Stimulated activated naive CD8-positive, alpha-beta T cell treated with anti-CD3 and anti-CD28 coated beads, Interleukin-15, amount 100 ng/mL, for 72 hours (primary cell): ENCODE measurements at places on chromosomes 2 and 18.
A peak's percentile ranks its signal among the peaks of the same experiment; 100 is the strongest.

- DNase-seq: no peak
Observed at GRCh38 chr18:46619559-46619958, 37.5 kb downstream of the LOXHD1 start.

DNA sequence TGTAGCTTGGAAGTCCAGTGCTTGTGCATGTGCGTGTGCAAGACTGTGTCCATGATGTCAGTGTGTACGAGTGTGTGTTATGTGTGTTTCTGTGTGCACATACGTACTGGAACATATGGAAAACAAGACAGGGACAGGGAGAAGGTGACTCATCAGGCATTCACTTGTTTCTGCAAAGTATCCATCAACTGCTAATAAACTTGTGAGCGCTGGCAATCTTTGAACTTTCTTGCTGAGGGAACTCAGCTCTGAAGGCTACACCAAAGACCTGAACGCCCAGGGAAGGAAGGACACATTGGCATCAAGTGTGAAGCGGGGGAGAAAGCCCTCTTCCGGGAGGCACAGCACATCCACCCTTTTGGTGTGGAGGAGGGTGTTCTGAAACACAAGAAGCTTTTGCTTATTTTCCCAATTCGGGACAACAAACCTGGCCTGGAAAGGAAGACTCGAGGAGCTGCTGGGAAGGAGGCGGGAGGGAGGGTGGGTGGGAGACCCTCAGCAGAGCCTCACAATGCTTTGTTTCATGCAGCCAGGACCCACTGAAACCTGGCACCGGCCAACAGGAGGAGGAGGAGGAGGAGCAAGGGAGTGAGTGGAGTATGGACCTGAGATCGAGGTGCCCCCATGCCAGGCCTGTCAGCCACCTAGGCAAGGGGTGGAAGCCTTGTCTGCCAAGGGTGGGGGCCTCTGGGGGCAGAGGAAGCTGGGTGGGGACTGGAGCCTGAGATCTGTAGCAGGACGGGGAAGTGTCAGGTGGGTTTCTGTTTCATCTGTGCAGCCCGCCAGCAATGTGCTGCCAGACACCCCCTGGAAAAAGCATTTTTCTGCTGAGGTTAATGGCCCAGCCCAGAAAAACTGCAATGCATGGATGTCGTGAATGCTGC is 26.8 kb downstream of the SMAD7 start:
- DNase-seq: no peak

DNA sequence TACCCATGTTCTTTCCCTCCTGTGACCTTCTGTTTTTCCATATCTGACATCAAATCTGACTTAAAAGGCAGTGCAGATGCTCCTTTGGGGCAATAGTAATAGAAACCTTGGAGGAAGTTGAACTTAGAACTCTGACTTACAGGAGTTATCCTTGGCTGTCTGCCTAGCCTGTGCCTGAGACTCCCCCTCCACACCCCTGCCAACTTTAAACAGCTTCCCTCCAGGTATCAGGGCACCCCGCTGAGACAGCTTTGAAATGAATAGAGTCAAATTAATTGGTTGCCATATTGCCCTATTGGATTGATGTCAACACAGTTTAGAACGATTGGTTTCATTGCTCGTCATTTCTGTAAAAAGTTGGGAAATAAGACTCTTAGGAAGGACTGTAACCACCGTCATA is 322.0 kb downstream of the PRKCE start:
- DNase-seq: no peak

DNA sequence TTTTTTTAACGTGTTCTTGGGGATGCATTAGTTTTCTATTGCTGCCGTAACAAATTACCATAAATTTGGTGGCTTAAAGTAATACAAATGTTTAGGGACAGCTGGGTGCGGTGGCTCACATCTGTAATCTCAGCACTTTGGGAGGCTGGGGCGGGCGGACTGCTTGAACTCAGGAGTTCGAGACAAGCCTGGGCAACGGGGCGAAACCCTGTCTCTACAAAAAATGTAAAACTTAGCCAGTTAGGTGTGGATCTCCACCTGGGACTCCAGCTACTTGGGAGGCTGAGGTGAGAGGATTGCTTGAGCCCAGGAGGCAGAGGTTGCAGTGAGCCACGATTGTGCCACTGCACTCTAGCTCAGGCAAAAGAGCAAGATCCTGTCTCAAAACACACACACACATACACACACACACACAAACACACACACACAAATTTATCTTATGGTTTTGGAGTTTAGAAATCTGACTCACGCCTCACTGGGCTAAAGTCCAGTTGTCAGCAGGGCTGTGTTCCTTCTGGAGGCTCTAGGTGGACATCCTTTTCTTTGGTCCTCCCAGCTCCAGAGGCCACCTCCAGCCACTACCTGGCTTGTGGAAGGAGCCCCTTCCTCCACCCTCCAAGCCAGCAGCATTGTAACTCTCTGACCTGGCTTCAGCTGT is 76.1 kb downstream of the SEPTIN10 start:
- no peak for DNase-seq

DNA sequence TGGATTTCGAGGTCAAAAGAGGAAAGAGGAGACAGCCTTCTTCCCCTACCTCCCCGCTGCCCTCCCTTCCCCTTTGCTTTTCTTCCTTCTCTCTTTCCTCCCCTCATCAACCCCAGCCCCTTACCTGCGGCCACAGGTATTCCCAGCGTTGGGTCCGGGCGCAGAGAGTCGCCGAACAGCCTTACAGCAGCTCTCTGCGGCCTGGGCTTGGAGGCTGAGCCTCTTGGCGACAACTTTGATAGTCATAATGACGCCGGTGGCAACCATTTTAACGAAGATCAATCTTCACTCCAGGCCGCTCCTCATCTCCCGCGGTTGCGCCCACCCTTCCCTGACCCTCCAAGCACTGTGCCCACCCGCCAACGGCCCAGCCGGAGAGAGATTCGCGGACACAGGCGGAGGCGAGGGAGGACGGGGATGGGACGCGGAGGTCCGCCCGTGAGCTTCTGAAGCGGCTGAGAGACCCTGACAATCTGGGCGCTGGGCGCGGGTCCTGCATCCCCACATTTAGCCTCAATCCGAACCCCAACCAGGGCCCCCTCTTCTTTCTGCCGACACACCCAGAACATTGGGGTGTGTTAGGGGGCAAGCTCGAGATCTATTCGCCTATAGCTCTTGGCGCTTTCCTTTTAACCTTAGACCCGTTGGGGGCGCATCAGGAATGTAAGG is 1.5 kb upstream of the EVX2 start:
- DNase-seq: no peak

GRCh38 chr2:207230261-207231105 is 64.7 kb upstream of the KLF7 start:
- DNase-seq: no peak

DNA sequence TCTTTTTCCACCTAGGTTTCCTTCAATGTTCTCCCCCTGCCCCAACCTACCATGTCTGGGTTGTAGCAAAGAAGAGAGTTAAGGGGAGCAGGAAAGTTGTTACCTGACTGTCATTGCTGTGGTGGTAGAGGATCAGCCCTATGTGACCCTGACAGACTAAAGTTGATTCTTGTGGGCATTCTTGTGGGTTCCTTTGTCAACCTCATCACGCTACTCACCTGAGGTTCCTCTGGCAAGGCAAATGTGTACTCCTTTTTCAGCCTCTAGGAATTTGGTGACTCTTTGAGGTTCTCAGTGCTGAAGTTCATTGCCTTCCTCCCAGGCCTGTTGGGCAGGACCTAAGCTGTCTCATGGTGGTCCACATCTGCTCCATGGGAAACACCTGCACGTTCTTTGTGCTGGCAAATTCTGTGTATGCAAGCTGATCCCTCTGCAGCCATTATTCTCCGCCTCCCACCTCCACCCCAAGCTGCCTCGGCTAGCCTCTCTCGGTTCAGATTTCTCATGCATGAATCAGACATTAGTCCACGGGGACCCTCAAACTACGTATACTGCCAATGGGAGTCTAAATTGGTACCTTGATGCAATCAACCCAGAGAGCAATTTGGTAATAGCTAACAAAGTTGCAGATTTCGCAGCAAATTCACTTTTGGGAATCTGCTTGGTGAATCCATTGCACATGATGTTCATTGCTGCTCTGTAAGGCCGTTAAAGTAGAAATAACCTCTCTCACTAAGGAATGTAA is 1.5 kb upstream of the GMCL1 start:
- no peak for DNase-seq

DNA sequence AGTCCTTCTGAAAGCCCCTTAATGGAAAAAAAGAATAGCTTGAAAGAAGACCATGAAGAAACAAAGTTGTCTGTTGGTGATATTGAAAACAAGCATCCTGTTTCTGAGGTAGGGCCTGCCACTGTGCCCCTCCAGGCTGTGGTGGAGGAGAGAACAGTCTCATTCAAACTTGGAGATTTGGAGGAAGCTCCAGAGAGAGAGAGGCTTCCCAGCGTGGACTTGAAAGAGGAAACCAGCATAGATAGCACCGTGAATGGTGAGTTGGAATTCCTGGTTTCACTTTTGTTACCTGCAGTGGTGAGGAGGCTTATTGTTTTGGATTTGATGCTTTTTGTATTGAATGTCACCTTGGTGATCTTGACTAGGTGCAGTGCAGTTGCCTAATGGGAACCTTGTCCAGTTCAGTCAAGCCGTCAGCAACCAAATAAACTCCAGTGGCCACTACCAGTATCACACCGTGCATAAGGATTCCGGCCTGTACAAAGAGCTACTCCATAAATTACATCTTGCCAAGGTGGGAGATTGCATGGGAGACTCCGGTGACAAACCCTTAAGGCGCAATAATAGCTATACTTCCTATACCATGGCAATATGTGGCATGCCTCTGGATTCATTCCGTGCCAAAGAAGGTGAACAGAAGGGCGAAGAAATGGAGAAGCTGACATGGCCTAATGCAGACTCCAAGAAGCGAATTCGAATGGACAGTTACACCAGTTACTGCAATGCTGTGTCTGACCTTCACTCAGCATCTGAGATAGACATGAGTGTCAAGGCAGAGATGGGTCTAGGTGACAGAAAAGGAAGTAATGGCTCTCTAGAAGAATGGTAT is 13.3 kb downstream of the SLC20A1 start:
- no peak for DNase-seq

DNA sequence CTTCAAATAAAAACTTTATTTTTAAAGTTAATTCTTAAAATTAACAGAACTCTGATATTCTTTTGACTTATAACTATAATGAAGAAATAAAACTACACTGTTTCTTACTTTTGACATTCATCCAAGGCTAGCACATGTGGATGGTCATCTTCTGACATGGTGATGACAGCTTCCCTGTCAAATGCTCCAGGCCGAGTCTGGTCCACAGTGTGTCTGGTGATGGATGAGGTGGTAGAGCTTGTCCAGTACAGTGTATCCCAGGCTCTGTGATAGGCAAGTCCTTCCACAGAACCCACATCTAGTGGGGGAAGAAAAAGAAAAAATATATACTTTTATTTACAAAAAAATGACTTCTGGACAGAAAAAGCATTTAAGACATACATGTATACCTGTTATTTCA is 1529.5 kb downstream of the LRP1B start:
- no peak for DNase-seq

DNA sequence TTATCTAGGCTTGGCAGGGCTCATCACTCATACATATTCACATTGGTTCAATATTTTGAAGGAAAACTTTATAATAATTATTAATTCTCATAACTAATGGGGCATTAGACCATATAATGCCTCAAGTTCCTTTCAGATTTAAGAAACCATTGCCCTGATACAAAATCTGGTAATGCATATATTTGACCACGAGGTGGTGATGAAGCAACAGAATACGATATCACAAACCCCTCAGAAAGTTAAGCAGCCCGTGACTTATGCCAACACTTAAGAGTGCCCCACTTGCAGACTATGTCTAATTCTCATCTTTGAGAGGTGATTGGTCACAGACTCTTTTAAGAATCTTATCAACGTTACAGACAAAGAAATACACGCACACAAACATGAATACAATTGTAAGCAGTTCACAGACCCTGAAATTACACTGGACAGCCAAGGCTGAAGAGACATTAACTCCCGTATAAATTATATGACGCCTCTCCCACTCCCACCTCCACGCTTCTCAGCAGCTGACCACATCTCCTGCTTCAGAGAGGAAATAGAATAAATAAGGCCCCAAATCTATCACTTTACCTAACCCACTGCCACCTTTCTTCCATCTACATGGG is 20.7 kb upstream of the DNAH6 start:
- peak; percentile 46 for DNase-seq

GRCh38 chr18:73879766-73880165 is 267.9 kb downstream of the FBXO15 start:
- DNase-seq: no peak

DNA sequence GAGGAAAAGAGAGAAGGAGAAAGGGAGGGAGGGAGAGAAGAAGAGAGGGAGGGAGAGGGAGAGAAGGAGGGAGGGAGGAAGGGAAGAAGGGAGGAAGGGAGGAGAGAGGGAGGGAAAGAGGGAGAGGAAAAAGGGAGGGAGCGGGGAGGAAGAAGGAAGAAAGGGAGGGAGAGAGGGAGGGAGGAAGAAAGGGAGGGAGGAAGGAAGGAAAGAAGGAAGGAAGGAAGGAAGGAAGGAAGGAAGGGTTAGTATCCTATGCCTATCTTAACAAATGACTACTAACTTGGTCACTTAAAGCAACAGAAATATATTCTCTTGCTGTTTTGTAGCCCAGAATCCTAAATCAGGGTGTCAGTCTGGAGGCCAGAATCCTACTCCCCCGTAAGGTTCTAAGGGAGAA is 52.1 kb downstream of the CMPK2 start:
- DNase-seq: no peak

- DNase-seq: no peak
Observed at GRCh38 chr2:187994464-187995331, 297.0 kb upstream of the GULP1 start.

DNA sequence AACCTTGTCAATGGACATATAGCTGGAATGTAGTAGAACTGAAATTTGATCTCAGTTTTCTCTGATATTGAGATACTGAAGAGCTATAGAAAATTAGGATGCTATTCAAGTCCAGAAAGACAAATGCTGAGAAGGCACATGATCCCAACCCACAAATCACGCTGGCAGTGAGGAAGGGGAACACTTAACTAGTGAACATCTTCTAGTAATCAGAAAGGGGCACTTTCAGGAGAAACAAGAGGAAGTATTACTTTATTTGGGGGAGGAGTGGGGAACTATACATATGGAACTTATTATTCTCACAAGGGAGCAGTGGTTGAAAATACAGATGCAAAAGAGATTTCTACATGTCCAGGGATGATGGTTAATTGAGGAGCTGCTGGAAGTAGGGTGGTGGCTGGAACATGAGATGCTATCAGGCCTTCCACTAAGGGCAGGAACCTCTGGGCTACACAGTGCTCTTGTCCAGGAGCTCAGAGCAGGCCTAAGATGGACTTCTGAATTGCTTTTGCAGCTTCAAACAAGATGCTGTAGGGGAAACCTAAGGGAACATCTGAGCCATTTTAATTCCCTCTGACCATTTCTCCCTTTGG is 79.3 kb downstream of the TGFA start:
- no peak for DNase-seq

DNA sequence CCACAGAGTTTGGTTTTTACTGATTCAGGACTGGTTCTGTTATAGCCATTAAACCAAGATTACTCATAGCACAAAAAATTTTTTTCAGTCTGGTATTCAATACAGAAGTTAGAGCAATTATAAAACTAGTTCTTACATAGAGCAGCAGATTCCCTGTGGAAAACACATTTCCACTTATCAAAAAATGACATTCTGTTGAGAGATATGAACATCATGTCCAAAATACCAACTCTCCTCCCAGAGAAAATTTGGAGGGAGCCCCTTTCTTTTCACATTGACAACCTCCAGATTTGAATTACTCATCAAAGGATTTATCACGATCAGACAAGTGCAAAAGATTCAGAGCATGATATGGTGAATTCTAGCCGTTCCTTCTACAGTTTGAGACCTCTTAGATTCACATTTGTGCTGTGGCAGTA is 126.8 kb upstream of the SERPINE2 start:
- DNase-seq: no peak

GRCh38 chr2:28761420-28761819 is 9.8 kb downstream of the PPP1CB start:
- no peak for DNase-seq

- no peak for DNase-seq
Observed at GRCh38 chr2:130352237-130352636, 3.6 kb upstream of the PTPN18 start.
